Fibroblast of lung (primary cell): ENCODE measurements at places on chromosomes 4 and X. TPM values are rescaled to one million over a fixed set of nuclear protein-coding genes. Genes with fewer than 3 reads are reported as not detected.

DDX53 gene
- total RNA-seq: not detected in 2 replicates

ANXA3 gene
- total RNA-seq: 7.2 and 9.7 TPM in 2 replicates

- peaks cover 5% of the 10 kb centered on the region for H3K4me1 ChIP-seq
- H3K27ac ChIP-seq: no peak overlapping the region
- no peaks in the 10 kb centered on the region for H3K27me3 ChIP-seq
- H3K36me3 ChIP-seq: no peaks in the 10 kb centered on the region
Observed at GRCh38 chr4:4481399-4481994, 60.4 kb downstream of the STX18 start.

ZDHHC15 gene
- 0.17 and 0.77 TPM in 2 replicates for total RNA-seq

GRCh38 chrX:150162141-150162540 is 201.0 kb upstream of the MAMLD1 start:
- no peaks in the 10 kb centered on the region for H3K27me3 ChIP-seq
- H3K27ac ChIP-seq: no peak overlapping the region
- H3K36me3 ChIP-seq: no peaks in the 10 kb centered on the region
- peaks cover 2% of the 10 kb centered on the region for H3K4me1 ChIP-seq
- H3K4me3 ChIP-seq: no peak overlapping the region
- no peak for DNase-seq

DNA sequence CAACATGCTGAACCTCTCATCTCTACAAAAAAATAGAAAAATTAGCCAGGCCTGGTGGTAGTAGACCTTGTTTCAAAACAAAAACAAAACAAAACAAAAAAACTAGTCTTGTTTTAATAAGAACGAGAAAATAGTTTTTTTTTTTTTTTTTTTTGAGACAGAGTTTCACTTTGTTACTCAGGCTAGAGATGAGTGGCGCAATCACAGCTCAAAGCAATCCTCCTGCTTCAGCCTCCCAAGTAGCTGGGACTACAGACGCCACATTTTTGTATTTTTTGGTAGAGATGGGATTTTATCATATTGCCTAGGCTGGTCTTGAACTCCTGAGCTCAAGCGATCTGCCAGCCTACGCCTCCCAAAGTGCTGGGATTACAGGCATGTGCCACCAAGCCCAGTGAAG is 47.7 kb upstream of the UGDH start:
- no peak overlapping the region for H3K4me3 ChIP-seq
- DNase-seq: no peak
- H3K4me1 ChIP-seq: no peaks in the 10 kb centered on the region
- no peak overlapping the region for H3K27ac ChIP-seq
- H3K36me3 ChIP-seq: no peaks in the 10 kb centered on the region

GRCh38 chrX:135480076-135480475 is 40.4 kb upstream of the INTS6L start:
- no peaks in the 10 kb centered on the region for H3K4me1 ChIP-seq
- H3K27me3 ChIP-seq: no peaks in the 10 kb centered on the region
- no peak for DNase-seq
- no peaks in the 10 kb centered on the region for H3K36me3 ChIP-seq
- H3K27ac ChIP-seq: no peak overlapping the region

DNA sequence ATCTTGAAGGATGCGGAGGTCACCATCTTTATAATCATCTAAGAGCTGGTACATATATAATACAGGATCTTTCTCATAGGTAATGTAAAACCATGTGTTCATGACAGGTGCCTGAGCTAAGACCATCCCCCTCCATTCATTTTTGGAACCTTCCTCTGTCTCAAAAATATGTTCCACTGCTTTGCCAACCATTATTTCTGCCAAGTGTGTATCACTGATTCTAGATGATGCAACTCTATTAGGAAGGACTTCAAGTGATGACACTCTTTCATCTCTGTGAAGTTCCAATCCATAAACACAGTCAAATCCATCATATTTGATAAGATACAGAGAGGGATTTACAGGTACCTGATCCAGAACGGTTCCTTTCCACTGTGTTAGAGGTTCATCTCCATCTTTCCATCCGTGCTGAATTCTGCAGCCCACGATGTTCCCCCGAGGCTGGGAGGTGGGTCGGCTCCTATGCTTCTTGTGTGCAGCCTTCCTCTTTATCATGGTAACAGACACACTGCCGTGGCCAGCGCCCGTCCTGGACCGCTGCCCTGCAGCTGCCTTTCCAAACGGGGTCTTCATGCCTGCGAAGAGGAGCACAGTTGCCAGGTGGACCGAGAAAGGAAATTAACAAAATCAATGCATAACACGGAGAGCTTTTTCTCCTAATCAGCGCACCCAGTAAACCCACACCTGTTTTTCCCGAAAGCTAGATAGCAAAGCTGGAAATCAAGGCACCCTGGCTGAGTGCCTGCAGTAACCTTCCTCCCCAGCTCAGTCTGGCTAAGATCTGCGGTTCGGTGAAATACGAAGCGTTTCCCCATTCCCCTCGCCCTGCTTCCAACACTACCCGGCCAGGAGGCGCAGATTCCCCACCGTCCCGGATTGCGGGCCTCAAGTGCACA is 718 bp downstream of the SPIN3 start:
- no peaks in the 10 kb centered on the region for H3K27me3 ChIP-seq
- no peaks in the 10 kb centered on the region for H3K36me3 ChIP-seq
- no peak for DNase-seq
- peak overlapping the region; percentile 38 for H3K27ac ChIP-seq
- H3K4me3 ChIP-seq: peak overlapping the region; percentile 71
- H3K4me1 ChIP-seq: no peaks in the 10 kb centered on the region

GPR119 gene
- total RNA-seq: not detected in 2 replicates
